ENCODE measurements at places on chromosomes 2 and 18. TPM values are rescaled to one million over a fixed set of nuclear protein-coding genes. Genes with fewer than 3 reads are reported as not detected.

DNA sequence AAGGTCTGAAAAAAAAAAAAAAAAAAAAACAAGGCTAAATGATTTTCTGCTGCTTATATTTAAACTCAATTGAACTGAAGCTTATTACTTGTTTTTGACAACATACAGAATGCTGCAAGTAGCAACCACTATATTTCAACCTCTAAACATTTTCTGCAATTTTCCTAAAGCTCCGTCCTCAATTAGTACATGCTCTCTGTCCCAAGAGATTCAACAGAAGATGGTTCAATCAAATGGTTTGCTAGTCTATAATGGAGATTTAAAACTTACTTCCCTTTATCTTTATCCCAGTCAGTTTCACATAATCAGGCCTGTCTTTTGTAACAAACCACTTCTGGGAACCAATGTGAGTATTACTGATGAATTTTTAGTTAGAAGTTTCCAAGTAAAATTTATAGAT lies 485.1 kb upstream of the CDH7 start:
- no peak for DNase-seq

DNA sequence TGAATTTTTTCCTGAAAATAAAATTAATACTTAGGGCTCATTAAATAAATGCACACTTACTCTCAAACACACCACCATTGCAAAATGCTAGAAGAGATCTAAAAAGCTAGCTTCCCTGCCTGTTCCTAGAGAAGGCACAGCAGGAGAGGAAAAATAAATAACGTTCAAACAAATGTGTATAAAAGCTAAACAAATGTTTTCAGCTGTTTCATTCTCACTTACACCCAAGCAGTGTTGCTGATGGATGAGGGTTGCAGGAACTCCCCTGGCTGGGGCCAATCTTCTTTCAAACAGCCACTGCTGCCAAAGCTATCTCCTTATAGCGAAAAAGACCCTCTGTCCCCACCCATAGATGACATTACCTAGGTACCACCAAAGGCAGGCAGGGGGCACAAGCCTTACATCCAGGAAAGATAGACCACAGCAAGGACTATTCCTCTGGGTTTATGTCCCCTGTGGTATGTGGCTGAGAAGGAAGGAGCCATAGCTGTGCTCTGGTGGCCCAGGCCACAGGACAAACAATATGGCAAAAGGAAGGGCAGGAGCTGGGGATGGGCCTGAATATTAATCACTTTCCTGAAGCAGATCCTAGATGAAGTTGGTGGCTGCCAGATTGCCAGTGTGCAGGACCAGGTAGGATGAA lies 214.6 kb downstream of the TTC32 start:
- DNase-seq, result no peak

DNA sequence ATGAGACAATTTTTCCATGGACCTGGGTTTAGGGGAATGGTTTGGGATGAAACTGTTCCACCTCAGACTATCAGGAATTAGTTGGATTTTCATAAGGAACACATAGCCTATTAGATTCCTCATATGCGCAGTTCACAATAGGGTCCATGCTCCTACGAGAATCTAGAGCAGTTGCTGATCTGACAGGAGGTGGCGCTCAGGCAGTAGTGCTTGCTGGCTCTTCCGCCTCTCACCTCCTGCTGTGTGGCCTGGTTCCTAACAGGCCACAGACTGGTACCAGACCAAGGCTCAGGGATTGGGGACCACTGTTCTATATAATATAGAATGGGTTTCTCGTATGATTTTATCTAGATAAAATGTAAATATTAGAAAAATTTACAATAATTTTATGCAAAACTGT lies 338.7 kb downstream of the CPS1 start:
- no peak for DNase-seq

IL36RN gene
- 0.04 TPM for total RNA-seq

GRCh38 chr2:72849138-72849462 lies 23.3 kb upstream of the EXOC6B start:
- DNase-seq, result no peak

GRCh38 chr18:78856569-78857313 lies 122.9 kb upstream of the SALL3 start:
- no peak for DNase-seq

LRRTM1 gene
- total RNA-seq, result 3.7 TPM

PDE1A gene
- 0.08 TPM for total RNA-seq

- no peak for DNase-seq
Observed at GRCh38 chr18:8602040-8602439, 7.2 kb upstream of the RAB12 start.

KLHL30 gene
- total RNA-seq, result 2.4 TPM

DSC3 gene
- 3.3 TPM for total RNA-seq

GRCh38 chr2:29657674-29658073 lies 263.7 kb downstream of the ALK start:
- no peak for DNase-seq

DNA sequence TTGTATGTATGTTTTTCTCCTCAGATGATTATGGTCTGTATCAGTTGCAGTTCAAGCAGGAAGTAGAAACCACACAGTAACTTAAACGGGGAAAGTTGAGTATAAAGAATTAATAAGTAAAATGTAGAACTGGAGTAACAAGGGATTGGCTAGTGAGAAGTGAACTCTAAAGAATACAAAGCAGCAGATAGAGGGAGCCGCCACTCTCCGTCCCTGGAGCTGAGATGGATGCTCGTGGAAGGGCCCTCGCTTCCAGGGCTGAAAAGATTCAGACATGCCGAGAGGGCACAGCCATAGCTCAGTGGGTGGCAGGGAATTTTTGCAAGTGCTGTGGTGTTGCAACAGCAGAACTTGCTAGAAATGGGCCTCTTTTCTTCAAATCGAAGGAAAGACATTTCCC lies 155.8 kb downstream of the COL6A3 start:
- no peak for DNase-seq

GRCh38 chr2:69805887-69806286 lies 23.6 kb upstream of the GMCL1 start:
- DNase-seq, result no peak

DAPL1 gene
- not detected for total RNA-seq

- no peak for DNase-seq
Observed at GRCh38 chr2:160694221-160694620, 200.6 kb upstream of the RBMS1 start.

GRCh38 chr2:208373460-208374089 lies 33.0 kb upstream of the PTH2R start:
- DNase-seq, result no peak

GRCh38 chr2:138829326-138829919 lies 49.2 kb upstream of the NXPH2 start:
- DNase-seq, result no peak

DNA sequence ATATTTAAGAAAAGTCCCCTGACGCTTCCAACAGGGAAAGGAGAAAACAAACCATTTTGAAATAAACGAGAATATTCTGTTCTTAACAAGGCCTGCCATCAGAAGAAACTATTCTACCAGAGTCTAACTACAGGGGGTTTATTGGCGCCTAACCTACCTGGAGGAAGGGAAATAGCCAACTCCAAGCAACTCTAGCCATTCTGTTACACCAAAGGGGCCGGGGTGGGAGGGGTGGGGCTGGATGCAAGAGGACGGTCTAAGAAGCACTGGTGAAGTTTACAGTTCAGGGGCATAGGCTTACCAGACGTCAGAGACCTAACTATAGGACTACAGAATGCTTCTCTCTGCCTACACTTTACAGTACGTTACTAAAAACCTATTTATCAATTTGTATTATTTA lies 60.5 kb upstream of the GALNT5 start:
- DNase-seq, result no peak

MAP3K19 gene
- total RNA-seq, result not detected

GRCh38 chr2:206642075-206643025 lies at the start of gene FAM237A:
FAM237A (plus strand) TSS chr2:206642487; CDS start chr2:206644237, 1,750 bp downstream.
- peak; percentile 25 for DNase-seq

DLX1 gene
- not detected for total RNA-seq

- DNase-seq, result no peak
Observed at GRCh38 chr2:28592481-28592880, 96.6 kb downstream of the PLB1 start.

GRCh38 chr2:46779447-46779941 lies 136.1 kb downstream of the MCFD2 start:
- no peak for DNase-seq

MTCL1 gene
- 50.5 TPM for total RNA-seq

DNA sequence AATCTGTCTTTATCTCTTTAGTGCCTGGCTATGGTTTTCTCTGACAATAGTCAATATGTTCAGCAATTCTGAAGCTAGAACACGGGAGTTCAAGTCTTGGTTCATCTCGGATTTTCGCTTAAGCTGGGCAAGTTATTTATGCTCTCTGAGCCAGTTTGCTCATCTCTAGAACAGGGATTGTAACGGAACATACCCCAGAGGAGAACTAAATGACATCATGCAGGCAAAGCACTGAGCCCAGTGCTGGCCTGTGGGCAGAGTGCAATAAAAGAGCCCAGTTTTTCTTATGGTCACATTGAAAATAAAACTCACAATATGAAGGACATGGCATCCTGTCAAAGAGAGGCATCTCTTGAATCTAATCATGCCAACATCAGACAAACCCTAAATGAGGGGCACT lies 143.9 kb downstream of the ZBTB7C start:
- no peak for DNase-seq

DNA sequence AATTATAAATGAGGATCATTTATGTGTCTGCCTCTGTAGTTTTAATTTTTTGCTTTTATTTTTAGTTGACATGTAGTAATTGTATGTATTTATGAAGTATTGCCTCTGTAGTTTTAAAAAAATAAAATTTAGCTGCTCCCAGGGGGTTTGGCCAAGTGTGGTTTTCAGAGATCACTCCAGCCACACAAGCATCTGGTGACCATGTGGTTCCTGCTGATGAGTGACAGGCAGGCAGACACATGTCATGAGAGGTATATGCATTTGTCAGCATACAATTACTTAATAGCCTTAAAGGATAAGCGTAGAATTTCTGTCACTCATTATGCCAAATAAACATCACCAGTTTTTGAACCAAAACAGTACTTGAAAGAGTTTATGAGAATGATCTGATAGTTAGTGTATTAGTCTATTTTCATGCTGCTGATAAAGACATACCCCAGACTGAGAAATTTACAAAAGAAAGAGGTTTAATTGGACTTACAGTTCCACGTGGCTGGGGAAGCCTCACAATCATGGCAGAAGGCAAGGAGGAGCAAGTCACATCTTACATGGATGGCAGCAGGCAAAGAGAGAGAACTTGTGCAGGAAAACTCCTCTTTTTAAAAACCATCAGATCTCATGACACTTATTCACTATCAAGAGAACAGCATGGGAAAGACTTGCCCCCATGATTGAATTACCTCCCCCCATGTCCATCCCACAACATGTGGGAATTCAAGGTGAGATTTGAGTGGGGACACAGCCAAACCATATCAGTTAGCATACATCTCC lies 29.6 kb downstream of the MREG start:
- DNase-seq, result no peak

- no peak for DNase-seq
Observed at GRCh38 chr18:63374540-63374939, 7.5 kb upstream of the KDSR start.

DAW1 gene
- not detected for total RNA-seq

GRCh38 chr2:101380376-101380775 lies 6.9 kb downstream of the CREG2 start:
- DNase-seq, result no peak

- DNase-seq, result no peak
Observed at GRCh38 chr2:23696752-23697045, 230.2 kb downstream of the ATAD2B start.

ARHGEF4 gene
- total RNA-seq, result 9.3 TPM

DSG1 gene
- not detected for total RNA-seq

OR6B2 gene
- not detected for total RNA-seq

GRCh38 chr2:236551471-236552211 lies 18.0 kb upstream of the ACKR3 start:
- DNase-seq, result no peak

- DNase-seq, result no peak
Observed at GRCh38 chr2:72006188-72006736, 141.4 kb downstream of the CYP26B1 start.

GRCh38 chr2:16511041-16511440 lies 154.6 kb downstream of the CYRIA start:
- no peak for DNase-seq

DNA sequence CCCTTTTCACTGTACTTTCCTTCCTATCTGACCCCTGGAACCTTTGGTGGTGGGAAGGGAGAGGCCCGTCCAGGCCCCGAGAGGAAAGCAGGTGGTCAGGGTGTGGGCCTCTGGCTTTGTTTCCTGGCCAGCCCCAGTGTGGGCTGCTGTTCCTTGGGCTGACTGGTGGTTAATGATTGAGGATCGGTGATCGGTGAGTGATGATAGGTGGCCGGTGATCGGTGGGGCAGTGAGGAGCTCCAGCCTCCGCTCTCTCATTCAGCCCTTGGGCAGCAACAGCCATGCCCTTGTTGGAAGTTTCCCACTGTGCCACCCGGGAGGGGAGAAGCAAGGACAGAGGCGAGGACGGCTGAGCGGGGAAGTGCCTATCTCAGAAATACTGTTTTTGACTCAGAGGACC lies 7.3 kb downstream of the ACKR3 start:
- DNase-seq, result no peak

ABCG5 gene
- total RNA-seq, result not detected

PLA2R1 gene
- 3.6 TPM for total RNA-seq

XIRP2 gene
- total RNA-seq, result 0.29 TPM

KCNJ3 gene
- not detected for total RNA-seq

- peak; percentile 37 for DNase-seq
Observed at GRCh38 chr2:191923652-191923997, 76.7 kb upstream of the CAVIN2 start.

- DNase-seq, result no peak
Observed at GRCh38 chr18:59810183-59810582, 89.6 kb upstream of the PMAIP1 start.

DNA sequence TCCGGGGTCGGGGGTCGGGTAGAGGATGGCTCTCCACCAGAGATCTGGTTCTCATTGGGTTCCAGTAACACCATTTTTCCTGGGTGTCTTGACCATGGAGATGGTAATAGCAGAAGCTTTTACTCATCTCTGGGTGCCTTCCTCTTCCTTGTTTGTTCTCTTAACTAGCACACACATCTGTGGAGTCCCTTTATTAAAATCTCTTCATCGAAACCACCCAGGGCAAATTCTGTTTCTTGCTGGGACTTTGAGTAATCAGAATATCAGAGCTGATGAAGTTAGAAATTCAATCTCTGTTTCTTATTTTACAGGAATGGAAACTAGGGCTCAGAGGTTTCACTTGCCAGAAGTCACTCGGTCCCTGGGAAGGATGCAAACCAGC lies 15.0 kb upstream of the TRIB2 start:
- no peak for DNase-seq

DNA sequence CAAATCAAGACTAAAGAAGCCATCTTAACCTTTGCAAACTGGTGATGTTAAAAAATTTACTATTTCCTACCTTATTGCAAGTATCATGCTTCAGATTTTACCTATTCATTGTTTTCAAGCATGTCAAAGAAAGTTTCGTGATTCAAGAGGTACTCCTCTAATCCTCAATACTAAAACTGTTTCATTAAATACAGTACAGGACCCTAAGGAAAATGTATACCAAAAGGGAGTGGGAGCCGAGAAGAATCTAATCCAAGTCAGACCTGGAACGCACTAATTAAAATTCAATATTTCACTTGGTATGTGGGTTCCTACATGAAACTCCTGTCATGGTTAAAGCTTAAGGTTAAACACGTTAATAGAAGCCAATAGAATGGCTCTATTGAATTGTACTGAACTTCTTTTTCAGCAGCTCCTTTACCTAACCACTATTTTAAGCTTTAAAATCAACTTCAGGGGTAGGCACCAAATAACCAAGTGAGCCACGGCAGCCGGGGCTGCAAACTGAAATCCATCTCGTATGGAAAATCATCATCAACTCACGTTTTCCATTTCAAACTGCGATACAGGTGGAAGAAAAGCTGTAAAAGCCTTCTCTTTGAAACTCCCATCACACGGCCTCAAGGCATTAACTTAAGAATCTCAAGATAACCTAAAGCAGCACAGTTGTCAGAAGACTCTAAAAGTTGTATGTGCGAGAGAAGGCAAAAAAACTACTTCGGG lies 188.8 kb downstream of the ZEB2 start:
- DNase-seq, result no peak
